ENCODE measurements at places on chromosomes 5 and 9.
A peak's percentile ranks its signal among the peaks of the same experiment; 100 is the strongest.

DNA sequence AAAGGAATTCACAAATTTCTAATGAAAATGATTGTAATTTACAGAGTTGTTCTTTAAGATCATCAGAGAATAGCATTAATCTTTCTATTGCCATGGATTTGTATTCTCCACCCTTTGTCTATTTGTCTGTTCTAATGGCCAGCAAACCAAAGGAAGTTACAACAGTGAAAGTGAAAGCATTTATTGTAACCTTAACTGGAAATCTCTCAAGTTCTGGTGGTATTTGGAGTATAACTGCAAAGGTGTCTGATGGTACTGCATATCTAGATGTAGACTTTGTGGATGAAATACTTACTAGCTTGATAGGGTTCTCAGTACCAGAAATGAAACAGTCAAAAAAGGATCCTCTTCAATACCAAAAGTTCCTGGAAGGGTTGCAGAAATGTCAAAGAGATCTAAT is 21.7 kb downstream of the RMI1 start:
- DNase-seq, result no peak

GRCh38 chr5:71891406-71891805 is 172.3 kb downstream of the CARTPT start:
- no peak for DNase-seq

- DNase-seq, result no peak
Measured at GRCh38 chr5:174245516-174246075, 200.1 kb downstream of the NSG2 start.

GRCh38 chr5:159456261-159456660 is 126.0 kb upstream of the IL12B start:
- no peak for DNase-seq

DNA sequence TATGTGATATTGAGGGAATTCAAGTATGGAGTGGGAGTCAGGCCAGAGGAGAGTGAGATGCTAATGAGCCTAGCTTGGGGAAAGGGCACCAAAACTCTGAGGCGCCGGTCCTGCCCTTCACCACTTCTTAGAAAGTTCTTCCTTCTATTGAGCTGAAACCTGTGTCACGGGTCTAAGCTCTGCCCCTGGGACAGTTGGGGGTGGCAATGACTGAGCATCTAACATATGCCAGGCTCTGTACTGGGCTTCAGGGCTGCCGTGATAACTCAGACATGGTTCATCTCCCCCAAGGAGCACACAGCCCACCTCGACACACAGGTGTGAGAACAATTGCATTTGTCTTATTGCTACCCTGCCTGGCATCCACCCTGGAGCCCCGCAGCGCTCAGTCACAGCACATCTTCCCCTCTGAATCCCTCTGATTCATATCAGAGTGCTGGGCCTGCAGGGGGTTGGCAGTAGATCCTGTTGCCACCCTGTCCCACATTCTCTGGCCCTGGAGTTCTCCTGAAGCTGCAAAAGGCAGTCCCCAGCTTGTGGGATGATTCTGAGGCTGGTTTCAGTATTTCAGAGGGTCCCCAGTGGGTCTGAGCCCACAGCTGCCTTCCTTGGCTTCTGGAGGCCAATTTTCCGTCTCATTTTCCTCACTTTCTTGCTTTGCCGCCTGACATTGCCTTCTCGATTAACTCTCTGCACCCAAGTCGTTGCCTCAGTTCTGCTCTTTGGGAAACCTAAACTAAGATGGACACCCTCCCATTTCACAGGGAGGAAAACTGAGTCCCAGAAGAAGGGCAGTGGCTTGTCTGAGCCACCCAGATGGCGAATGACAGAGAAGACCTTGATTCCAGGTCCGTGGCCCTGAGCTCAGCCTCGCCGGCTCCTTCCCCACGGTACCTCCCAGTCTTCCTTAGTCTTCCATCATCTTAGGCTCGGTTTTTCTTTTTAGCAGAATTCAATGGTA is 42.5 kb downstream of the ALG2 start:
- no peak for DNase-seq

- DNase-seq, result no peak
Measured at GRCh38 chr9:72925891-72926290, 27.0 kb downstream of the ALDH1A1 start.

- DNase-seq, result no peak
Measured at GRCh38 chr5:42718591-42718990, 38.0 kb upstream of the CCDC152 start.

- no peak for DNase-seq
Measured at GRCh38 chr5:17477573-17478265, 20.3 kb upstream of the TAF11L2 start.

DNA sequence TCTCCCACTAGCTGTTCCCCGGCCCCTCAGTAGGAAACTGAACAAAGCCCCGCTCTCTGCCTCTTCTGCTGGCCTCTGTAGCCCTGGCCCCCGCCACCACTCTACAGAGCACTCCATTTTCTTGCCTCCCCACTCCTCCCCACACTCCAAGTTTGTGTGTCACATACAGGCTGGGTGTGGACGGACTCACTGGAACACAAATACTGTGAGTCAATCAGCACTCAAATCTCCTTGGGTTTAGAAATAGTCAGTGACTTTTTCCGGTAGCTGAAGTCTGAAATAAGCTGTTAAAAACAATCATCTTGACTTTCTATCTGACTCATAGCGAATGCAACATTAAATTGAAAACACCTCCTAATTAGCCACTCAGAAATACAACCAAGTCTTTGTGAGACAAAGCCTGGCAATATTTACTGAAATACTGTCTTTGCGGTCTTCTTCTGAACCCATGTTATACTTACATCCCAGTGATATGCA is 122.5 kb downstream of the LHFPL2 start:
- no peak for DNase-seq

- DNase-seq, result no peak
Measured at GRCh38 chr5:107651325-107651724, 19.4 kb downstream of the EFNA5 start.

GRCh38 chr9:135882011-135882410 is 25.3 kb downstream of the CAMSAP1 start:
- DNase-seq, result no peak

DNA sequence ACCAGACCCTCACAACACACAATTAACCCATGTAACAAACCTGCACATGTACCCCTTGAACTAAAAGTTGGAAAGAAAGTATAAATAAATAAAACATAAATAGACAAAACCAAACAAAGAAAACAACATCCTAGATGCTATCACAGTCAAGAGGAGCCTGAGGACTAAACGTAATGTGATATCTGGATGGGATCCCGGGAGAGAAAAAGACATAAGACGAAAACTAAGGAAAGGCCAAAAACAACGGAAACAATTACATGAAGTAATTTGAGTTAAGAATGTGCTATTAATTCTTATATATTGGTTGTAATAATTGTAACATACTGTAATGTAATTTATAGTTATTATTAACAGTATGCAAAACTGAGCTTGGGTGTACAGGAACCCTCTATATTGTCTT is 793.9 kb downstream of the SEMA5A start:
- DNase-seq, result no peak

DNA sequence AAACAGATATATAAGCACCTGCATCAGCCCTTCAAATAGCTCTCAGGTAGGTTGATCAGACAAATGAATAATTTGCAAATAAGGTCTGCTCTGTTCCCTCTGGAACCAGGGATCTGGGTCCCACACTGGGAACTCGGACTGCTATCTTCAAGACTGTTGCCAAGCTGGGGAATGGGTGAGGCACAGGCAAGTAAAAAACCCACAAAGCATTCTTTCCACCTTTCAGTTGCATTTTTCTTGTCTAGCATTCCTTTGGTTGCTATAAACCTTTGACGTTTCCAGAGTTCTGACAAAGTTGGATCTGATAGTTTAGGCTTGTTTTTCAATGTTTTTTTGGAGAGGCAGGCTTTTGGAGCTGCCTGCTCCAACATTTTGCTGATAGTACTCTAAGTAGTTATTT is 20.1 kb downstream of the FBXL17 start:
- DNase-seq, result no peak

GRCh38 chr9:92325991-92326500 is 293 bp downstream of the CENPP start:
- no peak for DNase-seq

- DNase-seq, result no peak
Measured at GRCh38 chr5:167643631-167644280, 647.7 kb upstream of the WWC1 start.

DNA sequence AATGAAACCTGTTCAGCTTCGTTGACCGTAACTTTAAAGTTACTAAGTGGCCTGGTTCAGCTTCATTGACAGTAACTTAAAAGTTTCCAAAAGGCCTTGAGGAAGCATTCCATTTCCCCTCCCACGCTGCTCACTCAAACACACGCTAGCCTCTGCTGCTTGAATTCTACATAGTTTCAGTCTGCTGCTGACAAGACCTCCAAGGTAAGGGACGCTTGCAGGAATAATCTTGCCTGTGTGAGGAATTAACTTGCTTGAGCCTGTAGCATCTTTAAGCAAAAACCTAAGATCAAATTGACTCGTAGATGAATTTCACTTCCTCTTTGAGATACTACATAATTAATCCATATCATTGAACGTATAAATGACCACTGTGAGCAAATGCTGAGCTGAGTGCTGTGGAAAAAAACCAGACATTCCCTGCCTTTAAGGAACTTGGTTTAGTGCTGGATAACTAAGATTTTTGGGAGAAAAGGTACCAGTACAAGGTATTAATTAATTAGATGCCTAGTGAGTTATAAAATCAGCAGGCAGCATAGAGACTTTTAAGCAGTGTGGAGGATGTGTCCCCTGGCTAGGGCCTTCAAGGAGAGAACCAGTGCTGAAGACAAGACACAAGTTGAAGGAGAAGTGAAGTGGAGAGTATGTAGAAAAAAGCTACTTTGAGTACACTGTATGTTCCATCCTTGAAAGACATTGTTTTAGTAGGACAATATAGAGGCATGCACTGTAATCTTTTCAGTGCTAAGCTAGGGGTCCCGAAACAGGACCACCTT is 39.2 kb downstream of the GRAMD2B start:
- no peak for DNase-seq

DNA sequence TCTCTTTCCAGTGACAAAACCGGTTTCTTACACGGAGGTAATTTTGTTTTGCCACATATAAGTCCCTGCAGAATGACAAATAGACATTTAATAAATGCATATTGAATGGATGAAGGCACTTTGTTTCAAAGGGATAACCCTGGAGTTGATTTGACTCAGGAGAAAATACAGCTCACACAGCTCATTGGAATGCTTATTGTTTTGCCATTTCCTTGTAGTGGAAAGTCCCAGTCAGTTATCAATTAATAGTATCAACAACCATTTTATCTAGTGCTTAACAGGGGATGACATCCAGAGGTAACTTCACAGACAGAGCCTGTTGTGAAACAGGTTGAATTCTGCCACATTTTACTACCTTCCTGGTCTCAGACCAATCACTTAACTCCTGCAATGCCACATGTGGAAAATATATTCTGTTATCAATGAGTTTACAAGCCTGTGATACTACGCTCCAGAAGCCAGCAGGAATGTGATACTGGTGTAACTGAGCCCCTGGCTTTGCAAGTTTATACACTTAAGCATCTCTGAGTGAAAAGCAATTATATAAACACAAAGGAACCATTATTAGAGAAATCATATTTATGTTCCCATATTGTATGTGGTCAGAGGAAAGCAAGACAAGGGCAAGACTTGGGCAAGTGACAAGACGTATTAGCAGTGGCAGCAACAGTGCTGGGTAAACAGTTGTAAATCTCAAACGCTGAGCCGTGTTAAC is 123.1 kb upstream of the ANKRD55 start:
- no peak for DNase-seq

DNA sequence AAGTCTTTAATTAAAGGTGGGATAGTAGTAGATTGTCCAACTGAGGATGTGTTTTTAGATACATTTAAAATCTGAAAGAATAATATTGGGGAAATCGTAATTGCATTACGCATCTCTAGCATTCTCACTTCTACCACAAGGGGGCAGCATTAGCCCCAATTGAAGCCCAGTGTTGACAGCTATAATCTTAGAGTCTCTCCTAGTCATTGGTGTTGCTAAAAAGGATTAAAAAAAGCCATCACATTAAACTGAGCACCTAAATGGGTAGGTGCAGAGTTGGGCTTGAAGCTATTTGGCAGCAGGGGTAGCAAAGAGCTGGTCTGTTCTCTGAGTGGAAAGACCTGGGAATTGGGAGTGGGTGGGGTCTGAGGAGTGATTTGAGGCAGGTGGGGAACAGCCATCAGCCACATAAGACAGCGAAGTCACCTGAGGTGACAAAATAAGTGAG is 177.2 kb downstream of the OSTF1 start:
- peak; percentile 23 for DNase-seq

All from T-helper 9 cell (primary cell).